RKO (cell line): ENCODE measurements at places on chromosomes 1 and 21.

DNA sequence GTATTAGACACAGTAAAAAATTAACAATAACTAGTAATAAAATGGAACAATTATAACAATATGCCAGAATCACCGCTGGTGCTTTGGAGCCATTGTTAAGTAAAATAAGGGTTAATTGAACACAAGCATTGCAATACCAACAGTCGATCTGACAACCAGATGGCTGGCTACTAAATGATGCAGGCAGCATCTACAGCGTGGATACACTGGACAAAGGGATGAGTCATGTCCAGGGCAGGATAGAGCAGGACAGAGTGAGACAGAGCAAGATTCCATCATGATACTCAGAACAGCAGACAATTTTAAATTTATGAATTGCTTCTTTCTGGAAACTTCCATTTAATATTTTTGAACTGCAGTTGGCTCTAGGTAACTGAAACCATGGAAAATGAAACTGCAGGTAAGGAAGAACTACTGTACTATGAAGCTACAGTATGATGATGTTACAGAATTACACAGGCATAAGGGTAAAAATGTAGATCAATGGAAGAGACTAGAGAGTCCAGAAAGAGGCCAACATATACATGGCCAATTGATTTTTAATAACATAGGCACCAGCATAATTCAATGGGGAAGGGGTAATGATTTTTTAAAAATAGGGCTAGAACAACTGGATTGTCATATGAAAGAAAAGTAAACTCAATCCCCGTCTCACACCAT lies 168.7 kb downstream of the RRAGC start:
- DNase-seq = peak; percentile 41

- DNase-seq = no peak
These were observed 410.4 kb upstream of the BEND5 start for GRCh38 chr1:49187056-49187455.

- no peak for DNase-seq
These were observed 910 bp upstream of the ANKRD65 start for GRCh38 chr1:1421907-1422464.

DNA sequence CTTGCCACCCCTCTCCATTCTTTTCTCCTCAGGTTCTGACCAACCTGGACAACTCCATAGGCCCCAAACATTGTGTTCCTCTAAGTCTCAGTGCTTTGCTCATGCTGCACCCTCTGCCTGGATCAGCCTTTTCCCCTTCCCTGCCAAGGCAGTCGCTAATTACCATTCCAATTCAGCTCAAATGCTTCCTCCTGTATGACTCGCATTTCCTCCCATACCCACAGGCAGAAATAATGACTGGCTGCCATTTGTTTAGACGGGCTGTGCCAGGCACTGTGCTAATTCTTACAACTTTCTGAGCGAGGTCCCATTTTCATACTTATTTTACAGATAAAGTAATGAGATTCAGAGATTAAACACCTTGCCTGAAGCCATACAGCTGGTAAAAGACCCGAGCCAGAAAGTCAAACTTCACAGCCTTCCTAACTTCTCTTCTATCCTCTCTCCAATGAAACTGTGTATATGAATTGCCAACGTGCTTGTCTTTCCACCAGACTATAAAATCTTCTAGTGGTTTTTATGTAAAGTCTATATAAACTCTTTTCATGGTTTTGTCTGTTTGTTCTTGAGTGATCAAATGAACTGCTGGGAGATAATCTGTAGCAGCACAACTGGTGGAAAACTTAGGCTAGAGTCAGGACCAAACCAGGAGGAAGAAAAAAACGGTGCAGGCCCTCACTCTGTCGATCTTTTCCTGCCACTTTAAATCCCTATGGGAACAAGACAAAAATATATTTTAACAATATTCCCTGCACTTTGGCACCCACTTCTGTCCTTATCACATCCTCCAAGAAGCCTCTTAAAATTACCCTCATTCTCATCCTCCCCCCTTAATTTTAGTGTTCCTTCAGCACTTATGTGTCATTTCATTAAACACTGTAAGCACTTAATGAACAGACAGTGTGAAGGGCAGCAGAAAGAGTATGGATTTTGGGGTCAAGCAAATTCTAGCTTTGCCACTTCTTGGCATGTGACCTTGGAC lies 33.7 kb downstream of the RAB3B start:
- peak; percentile 20 for DNase-seq

DNA sequence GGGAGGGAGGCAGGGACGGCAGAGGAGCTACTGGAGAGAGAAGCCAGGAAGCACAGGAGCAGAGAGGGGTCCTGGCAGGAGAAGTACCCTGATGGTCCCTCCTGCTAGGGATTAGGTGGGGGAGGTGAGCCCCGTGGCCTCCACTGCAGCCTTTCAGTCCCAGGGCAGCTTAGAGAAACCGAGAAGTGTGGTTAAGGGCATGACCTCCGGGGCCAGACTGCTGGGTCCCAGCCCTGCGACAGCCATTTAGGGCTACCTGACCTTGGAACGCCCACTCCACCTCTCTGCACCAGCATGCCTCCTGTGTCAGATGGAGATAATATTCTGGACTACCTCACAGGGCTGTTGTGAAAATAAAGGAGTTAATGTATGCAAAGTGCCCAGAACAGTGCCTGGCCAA lies 47.4 kb downstream of the KCNN3 start:
- no peak for DNase-seq

DNA sequence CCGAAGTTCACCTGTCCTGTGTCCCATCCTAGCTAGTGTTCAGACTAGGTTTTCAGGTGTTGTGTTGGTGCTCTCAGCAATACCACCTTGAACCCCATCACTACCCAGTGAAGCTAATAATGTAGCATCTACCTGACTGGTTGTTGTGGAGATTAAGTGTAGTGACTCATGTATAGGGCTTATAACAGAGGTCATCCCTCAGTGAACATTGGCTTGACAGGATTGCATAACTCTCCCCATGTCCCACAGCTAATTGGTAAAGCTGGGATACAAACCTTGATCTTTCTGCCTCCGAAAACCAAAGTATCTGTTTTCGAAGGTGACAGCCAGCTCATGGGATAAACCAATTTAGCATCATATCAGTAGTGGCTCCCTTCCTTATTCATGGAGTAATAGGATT lies 44.5 kb upstream of the TNR start:
- no peak for DNase-seq

GRCh38 chr1:40411294-40411693 lies 37.8 kb downstream of the SMAP2 start:
- no peak for DNase-seq

DNA sequence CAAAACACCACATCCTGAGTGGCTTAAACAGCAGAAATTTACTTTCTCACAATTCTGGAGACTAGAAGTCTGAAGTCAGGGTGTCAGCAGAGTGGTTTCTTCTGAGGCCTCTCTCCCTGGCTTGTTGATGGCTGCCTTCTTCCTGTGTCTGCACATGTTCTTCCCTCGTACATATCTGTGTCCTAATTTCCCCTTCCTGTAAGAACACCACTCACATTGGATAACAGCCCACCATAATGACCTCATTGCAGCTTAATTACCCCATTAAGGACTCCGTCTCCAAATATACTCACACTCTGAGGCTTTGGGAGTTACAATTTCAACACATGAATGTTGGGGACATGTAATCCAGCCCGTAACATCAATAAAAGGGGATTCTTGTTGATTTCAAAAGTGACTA lies 23.4 kb downstream of the C8A start:
- no peak for DNase-seq

GRCh38 chr1:33312413-33312749 lies 8.5 kb downstream of the A3GALT2 start:
- no peak for DNase-seq

DNA sequence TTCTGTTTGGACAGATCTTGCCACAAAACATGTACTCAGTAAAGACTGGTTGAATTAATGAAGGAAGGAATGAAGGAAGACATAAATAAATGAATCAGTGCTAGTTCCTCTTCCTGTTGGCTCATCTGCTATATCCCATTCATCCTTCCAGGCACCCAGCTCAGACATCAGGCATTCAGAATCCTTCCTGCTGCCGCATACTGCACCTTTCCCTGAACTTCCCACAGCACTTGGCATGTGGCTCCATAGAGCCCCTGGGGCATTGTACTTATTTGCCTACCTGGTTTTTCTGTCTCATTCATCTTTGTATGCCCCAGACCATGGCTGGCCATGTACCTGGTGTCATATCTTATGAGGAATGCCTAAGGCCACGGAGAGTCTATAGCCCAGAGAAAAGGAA lies 34.4 kb upstream of the ZNF648 start:
- no peak for DNase-seq

DNA sequence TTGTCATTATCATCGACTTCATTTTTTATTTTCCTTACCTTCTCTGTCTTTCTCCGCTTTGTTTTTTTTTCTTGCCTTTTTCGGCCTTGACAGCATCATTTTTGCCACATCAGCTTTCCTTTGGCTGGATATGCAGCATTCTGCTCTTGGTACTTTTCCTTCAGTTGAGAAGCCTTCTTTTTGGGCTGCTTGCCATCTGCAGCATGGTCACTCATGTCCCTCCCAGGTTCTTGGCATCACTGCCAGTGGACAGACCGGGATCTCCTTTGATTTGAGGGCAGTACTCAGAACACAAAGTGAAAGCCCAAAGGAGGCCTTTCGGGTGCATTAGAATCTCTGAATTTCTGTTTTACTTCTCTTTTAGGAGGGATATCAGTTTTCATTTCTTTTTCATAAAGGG lies 3.7 kb upstream of the PARP1 start:
- no peak for DNase-seq

DNA sequence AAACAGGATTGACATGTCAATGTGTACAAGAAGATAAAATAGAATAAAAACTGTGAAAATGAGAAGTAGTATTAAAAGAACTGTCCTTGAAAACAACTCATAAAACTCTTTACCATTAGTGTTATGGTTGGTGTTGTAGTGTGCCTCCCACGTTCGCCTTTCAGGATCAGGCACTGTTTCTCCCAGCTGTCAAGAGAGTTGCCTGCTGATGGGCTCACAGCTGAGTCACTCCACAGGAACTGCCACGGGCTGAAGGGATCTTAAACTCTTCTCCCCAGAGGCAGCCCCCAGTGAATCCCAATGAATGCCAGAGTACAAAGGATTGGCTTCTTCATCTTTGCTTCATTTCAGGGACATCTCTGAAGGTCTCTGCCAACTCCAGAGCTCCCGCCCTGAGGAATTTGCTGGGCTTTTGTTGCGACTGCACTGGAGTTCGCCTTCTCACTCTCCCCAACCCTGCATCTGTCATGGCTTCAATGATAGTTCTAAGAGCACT lies 119.6 kb downstream of the ADGRL2 start:
- no peak for DNase-seq

DNA sequence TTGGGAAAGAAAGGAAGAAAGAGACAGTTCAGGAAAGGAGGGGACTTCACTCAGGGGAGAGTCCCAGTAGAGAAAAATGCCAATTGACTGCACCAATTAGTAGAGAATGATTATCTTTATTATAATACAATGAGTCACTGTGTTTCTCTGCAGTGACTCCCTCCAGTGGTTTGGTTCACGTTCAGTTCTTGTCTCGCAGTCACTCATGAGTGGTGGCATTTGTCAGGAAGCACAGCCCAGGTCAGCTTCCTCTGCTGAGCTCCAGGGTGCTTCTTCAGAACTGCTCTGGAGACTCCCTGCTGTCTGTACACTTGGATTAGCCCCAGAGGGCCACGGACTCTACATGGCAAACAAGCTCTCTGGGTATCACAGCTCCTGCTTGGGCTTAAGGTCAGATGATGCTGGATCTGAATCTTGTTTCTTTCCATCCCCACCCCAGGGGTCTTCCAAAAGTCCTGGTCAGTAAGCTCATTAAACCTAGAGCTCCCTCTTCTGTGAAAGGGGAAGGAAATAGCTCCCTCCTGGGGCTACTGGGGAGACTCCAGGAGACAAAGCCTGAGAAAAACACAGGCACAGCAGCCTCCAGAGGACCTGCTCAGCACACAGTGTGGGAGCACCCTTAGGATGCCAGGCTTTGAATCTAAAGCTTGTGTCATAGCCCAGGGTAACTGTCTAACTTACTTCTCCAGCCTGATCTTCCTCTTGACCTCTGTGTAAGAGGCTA lies 619.0 kb downstream of the AJAP1 start:
- peak; percentile 9 for DNase-seq

DNA sequence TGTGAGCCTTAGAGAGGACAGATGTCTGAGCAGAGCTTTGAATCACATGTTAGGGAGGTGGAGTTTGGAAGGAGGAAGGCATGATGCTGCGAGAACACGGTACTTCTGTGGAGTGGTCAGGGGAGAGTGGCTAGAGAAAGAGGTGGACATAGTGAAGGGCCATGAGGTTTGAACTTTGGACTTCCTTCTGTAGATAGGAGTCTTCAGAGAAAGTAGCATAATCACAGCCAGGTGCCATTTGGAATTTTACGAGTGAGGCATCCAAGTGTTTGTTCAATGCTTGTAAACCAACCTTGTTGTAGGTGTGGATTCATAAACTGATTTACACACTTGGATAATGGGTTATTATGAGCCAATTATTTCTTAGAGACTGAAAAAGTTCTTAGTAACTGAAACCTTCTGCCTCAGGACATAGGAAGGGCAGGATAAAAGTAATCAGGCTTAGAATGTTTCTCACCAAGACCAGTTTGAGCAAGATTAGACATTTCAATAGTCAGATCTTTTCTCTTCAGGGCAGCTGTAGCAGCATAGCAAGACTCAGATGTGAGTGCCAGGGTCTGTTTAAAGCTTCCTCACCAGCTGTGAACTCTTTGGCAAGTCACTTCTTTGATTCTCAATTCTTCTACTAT lies 83.5 kb upstream of the HMCN1 start:
- no peak for DNase-seq

- no peak for DNase-seq
These were observed 6.2 kb upstream of the EXTL1 start for GRCh38 chr1:26015358-26015757.

DNA sequence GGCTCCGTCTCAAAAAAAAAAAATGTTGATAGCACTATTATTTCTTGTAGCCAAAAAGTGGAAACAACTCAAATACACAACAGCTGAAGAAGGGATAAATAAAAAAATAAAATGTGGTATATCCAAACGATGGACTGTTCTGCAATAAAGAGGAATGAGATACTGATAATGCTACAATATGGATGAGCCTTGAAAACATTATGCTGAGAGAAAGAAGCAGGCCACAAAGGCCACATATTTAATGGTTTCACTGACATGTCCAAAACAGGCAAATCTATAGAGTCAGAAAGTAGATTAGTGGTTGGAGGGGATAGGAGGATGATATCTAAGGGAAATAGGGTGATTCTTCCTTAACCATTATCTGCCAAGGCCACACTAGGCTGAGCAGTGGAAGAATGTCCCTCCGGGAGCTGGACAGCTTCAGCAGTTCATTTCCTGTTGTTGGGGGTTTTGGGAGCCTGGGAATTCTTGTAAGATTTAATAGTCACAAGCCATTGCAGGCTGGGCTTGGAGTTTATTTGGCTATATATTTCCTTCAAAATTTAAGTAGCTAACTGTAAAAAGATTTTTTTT lies 53.5 kb downstream of the ST3GAL3 start:
- no peak for DNase-seq

GRCh38 chr1:101293461-101294051 lies 56.7 kb downstream of the S1PR1 start:
- DNase-seq = no peak

- no peak for DNase-seq
These were observed 107.2 kb downstream of the PLPPR5 start for GRCh38 chr1:98897479-98897878.
